ENCODE measurements at places on chromosomes 6 and 20.
A peak's percentile ranks its signal among the peaks of the same experiment; 100 is the strongest.

DNA sequence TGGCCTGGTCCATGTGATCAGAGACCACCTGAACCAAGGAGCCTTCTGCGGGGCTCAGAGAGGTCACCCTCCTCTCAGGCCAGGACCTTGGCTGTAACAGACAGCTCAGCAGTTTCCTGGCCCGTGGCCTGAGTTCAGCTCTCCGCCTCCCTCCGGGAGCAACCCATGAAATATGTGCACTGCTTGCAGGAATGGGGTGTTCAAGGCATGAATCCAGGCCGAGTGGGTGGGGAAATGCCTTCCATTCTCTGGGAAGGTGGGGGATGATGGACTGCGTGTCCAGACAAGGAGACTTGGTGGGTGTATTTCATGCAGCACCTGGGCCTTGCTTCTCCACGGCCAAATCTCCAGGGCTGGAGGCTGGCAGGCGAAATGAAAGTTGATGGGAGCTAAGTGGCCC lies 46.0 kb downstream of the SIRPA start:
- DNase-seq, result peak; percentile 27

DNA sequence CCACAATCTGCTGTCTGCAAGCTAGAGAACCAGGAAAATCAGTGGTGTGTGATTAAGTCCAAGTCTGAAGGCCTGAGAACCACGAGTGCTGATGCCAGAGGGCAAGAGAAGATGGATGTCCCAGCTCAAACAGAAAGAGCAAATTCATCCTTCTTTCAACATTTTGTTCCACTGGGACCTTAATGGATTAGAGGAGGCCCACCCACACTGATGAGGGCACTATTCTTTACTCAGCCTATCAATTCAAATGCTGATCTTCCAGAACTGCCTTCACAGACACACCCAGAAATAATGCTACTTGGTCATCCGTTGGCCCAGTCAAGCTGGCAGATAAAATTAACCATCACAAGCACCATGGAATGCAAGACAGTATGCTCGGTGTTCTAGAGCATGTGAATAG lies 226.6 kb upstream of the SASH1 start:
- no peak for DNase-seq

DNA sequence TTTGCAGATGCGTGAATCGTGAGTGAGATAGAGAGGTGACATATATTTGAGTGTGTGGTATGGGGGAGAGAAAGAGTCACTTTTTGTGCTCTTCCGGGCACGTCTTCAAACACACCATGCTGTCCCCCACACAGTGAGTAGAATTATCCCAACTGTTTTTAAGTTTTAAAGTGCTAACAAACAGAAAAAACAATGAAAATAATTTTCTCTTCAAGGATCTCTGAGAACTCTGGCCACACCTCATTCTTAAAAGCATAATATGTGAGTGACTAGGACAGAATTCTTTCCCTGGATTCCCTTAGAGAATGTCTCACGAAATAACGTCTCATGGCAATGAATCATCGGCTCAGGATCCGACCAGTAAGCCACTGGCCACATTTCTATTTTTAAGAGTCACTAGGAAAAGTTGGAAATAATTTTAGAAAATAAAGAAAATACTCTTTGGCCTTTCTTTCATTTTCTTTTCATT lies 235.7 kb upstream of the ZNF217 start:
- peak; percentile 98 for DNase-seq

GRCh38 chr20:63133481-63134091 lies 82.3 kb downstream of the YTHDF1 start:
- DNase-seq, result no peak

DNA sequence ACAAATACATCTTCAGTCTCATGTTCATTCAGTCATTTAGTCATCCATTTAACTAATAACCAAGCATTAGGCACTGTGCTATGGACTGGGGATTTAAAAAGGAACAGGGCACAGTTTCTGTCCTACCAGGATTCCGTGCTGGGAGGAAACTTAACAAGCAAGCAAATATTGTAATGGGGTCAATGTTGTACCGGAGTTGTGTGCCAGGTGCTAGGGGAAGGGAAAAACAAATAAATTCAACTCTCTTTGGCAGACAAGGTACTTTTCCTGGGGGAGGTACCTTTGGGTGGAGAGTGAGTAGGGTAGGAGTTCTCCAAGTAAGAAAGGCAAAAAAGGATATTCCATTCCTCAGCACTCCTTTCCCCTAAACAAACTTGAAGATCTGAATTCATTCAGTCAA lies 90.3 kb downstream of the OLIG3 start:
- no peak for DNase-seq

DNA sequence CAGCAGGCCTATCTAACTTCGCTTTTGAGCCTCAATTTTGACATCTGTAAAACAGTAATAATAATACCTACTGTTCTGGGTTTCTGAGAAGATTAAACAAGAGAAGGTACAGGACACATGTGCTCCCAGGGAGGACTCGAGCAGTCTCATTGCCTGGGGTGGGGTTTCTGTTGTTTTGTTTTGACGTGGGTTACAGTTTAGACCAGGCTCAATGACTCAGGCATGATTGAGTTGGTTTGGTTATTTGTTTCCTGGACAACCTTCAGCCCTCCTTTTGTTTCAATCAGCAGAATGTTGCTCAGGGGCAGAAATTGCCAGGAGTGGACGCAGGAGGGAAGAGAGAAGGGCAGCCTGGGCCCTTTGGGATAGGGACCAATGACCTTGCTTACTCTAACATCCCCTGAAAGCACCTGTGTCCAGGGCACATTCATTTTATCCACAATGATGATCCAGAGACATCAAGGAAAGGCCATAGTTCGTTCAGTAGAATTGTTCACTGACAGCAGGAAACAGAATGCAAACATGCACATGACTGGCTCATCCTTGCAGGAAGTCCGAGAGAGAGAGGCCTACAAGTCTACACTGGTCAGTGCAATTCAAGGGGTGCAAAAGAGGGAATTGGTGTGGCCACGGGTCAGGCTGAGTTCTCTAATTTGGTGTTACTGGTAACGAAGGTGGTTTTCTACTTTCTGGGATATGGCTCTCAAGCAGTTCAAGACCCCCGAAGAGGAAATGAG lies 74.5 kb upstream of the MRPS10 start:
- peak; percentile 54 for DNase-seq
